ENCODE measurements at places on chromosomes 1 and 21. TPM values are rescaled to one million over a fixed set of nuclear protein-coding genes. Genes with fewer than 3 reads are reported as not detected.

TCP10L gene
- 1.5 TPM for total RNA-seq

S100A5 gene
- not detected for total RNA-seq

SMIM12 gene
- 18.1 TPM for total RNA-seq

IGSF9 gene
- total RNA-seq = 4.1 TPM

TRNAU1AP gene
- 26.1 TPM for total RNA-seq

HSD3B1 gene
- 0.27 TPM for total RNA-seq

- no peaks in the 10 kb centered on the region for H3K36me3 ChIP-seq
- no peak overlapping the region for H3K4me3 ChIP-seq
- no peaks in the 10 kb centered on the region for H3K4me1 ChIP-seq
Measured at GRCh38 chr1:235998812-235999211, 66.1 kb downstream of the NID1 start.

DNA sequence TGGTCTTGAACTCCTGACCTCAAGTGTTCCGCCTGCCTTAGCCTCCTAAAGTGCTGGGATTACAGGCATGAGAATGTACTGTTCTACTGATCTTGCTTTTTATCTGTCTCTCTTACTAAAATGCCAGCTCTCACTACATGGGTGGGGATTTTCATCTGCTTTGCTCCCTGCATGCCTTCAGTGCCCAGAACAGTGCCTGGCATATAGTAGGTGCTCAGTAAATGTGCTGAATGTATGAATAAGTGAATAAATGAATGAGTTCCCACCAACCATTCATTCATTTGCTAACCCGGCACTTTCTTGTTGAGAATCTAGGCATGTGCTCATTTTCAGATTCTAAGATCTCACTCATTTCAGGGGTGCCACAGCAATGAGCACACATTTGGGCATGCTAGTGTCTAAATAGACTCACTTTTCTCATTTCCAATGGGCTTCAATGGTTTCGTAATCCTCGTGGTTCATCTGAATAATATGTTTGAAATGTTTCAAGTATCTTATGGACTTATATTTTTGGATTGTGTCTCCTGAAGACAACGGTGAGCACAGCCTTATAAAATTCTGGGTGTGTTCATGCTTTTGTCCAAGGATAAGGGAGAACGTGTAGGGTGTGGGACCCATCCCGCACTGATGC, 7.6 kb downstream of the DHRS3 start:
- H3K36me3 ChIP-seq = no peaks in the 10 kb centered on the region
- peaks cover under 1% of the 10 kb centered on the region for H3K4me1 ChIP-seq

DNA sequence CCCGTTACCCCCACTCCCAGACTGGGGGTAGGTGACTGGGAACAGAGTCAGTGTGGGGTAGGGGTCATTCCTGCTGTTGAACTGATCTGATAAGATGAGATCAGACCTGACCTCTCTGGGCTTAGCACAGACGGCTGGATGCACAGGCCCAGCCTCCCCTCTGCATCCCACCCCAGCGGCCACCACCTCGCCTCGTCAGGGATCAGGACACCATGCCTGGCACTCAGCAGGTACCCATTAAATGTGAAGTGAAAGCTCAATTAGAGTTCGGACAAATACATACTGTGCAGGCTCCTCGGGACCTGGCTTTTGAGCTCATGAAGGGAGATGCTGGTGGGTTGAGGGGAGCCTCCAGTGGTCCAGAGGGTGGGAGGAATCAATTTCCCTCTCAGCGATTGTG, 15.7 kb downstream of the SOX13 start:
- H3K27me3 ChIP-seq = no peaks in the 10 kb centered on the region
- no peak overlapping the region for H3K4me3 ChIP-seq
- DNase-seq = no peak
- peaks cover 8% of the 10 kb centered on the region for H3K4me1 ChIP-seq
- H3K27ac ChIP-seq = no peak overlapping the region

GRCh38 chr1:15476927-15477326, 1.0 kb downstream of the CELA2B start:
- H3K4me1 ChIP-seq = no peaks in the 10 kb centered on the region
- H3K36me3 ChIP-seq = no peaks in the 10 kb centered on the region
- H3K27ac ChIP-seq = no peak overlapping the region
- H3K27me3 ChIP-seq = no peaks in the 10 kb centered on the region

- H3K27ac ChIP-seq = no peak overlapping the region
- H3K36me3 ChIP-seq = peaks cover 23% of the 10 kb centered on the region
- no peak for DNase-seq
Measured at GRCh38 chr1:246769306-246769705, 45.1 kb downstream of the SCCPDH start.

DNA sequence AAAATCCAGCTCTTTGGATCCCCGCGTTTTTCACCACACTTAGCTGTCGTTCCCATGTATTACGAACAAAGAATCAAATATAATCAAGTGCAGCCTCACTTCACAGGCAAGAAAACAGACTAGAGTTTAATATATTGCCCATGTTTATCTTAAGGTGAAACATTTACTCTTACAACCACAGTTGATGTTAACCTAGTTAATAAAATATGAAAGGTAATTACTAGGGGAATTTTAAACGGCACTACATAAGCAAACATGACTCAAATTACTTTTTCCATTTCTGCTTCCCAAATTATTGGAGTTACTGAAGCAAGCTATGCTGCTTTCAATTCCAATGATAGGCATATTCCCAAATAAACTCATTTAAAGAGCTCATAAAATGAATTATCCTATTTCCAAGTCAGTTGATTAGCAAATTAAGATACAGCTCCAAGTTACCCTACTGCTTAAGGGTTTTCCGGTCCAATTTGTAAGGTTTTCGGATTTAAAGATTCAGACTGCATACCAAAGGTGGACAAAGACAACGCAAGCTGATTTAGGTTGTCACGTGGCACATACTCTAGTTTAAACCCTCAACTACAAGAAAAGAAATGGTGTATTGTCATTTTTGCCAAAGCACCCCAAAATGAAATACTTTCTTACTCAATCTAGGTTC, 5.9 kb downstream of the COX20 start:
- H3K27ac ChIP-seq = peak overlapping the region; percentile 67
- no peak for DNase-seq
- no peak overlapping the region for H3K4me3 ChIP-seq
- peaks cover 10% of the 10 kb centered on the region for H3K4me1 ChIP-seq
- peaks cover 49% of the 10 kb centered on the region for H3K36me3 ChIP-seq
- H3K27me3 ChIP-seq = no peaks in the 10 kb centered on the region

GRCh38 chr1:31804098-31804497, 11.7 kb downstream of the SPOCD1 start:
- no peak overlapping the region for H3K4me3 ChIP-seq
- no peak for DNase-seq
- H3K27me3 ChIP-seq = no peaks in the 10 kb centered on the region
- H3K4me1 ChIP-seq = no peaks in the 10 kb centered on the region
- H3K27ac ChIP-seq = no peak overlapping the region

DNA sequence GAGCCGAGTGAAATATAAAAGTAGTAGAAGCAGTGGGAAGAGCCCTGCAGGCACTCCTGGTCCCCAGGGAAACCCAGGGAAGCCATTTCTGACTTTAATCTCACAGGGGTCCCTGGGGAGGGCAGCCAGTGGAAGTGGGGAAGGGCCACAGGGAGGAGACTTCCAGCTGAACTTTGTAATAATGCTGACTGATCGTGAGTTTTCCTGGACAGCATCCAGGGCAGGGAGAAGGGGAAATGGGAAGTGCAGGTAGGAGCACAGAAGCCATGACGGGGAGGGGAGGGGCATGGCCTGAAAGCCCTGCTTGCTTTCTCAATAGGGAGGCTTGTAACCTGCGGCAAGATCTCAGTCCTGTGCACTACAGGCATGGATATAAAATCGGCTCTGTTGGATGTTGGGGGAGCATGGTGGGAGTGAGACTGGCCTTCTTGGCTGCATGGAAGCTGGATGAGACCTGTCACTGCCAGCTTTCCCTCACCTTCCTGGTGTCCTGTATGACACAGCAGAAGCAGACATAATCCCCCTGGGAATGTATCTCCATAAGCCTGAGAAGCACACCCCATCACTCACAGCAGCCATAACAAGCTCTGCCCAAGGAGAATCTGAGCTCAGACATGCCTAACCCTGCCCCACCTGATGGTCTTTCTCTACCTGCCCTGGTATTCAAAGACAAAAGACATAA, 15.1 kb upstream of the MX1 start:
- H3K27me3 ChIP-seq = no peaks in the 10 kb centered on the region
- no peak overlapping the region for H3K4me3 ChIP-seq
- H3K27ac ChIP-seq = no peak overlapping the region
- DNase-seq = no peak
- H3K36me3 ChIP-seq = no peaks in the 10 kb centered on the region
- H3K4me1 ChIP-seq = no peaks in the 10 kb centered on the region

DNA sequence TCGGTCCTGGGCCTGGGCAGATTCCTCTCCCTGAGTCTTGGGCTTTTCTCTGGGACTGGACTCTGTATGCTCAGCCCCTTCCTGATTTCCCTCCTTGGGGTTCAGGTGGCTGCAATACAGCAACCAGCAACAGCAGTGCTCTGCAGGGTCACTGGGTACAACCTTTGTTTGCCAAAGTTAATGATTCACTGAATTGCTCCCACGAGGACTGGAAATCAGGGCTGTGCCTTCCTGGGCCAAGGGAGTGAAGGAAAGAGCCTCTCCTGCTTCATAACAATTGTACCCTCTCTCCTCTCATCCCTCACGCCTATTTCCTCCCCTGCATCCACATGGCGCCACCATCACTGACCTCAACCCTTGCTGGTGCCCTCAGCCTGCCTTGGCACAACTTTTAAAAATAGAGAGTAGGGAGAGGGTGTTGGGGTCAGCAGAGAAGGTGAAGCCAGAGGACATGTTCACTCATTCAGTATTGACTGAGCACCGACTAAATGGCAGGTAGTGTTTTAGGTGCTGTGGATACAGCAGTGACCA, 52.8 kb upstream of the GOLT1A start:
- H3K36me3 ChIP-seq = peaks cover 47% of the 10 kb centered on the region
- H3K27me3 ChIP-seq = no peaks in the 10 kb centered on the region
- H3K4me1 ChIP-seq = peaks cover 19% of the 10 kb centered on the region
- H3K4me3 ChIP-seq = no peak overlapping the region
- H3K27ac ChIP-seq = no peak overlapping the region
- DNase-seq = no peak

GRCh38 chr1:161085165-161085564, 4.2 kb downstream of the NECTIN4 start:
- H3K27me3 ChIP-seq = no peaks in the 10 kb centered on the region
- H3K4me3 ChIP-seq = no peak overlapping the region
- DNase-seq = peak; percentile 41
- H3K36me3 ChIP-seq = no peaks in the 10 kb centered on the region
- no peak overlapping the region for H3K27ac ChIP-seq
- no peaks in the 10 kb centered on the region for H3K4me1 ChIP-seq

GRCh38 chr1:24236789-24237371, 49.8 kb upstream of the IFNLR1 start:
- H3K4me1 ChIP-seq = peaks cover 4% of the 10 kb centered on the region
- peak overlapping the region; percentile 39 for H3K27ac ChIP-seq
- DNase-seq = no peak
- no peaks in the 10 kb centered on the region for H3K36me3 ChIP-seq
- H3K4me3 ChIP-seq = no peak overlapping the region
- H3K27me3 ChIP-seq = no peaks in the 10 kb centered on the region

DNA sequence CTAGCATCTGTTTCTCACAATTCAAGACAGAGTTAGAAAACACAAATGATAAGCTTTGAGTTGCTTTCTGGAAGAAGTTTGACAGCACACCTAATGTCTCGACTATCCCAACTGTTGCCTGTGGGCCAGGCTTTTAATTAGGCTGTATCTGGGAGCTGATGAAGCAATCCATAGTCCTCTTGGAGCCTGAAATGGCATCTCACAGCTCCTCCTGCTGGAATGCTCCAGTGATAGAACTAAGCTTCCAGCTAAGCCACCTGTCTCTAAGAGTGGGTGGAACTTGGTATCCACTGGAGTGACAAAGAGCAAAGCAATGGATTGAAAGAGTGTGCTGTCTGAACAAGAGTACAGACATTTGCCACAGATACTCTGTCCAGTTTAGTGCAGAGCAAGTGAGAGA, 605.3 kb upstream of the NR5A2 start:
- DNase-seq = peak; percentile 6
- no peak overlapping the region for H3K4me3 ChIP-seq
- H3K36me3 ChIP-seq = no peaks in the 10 kb centered on the region

DNA sequence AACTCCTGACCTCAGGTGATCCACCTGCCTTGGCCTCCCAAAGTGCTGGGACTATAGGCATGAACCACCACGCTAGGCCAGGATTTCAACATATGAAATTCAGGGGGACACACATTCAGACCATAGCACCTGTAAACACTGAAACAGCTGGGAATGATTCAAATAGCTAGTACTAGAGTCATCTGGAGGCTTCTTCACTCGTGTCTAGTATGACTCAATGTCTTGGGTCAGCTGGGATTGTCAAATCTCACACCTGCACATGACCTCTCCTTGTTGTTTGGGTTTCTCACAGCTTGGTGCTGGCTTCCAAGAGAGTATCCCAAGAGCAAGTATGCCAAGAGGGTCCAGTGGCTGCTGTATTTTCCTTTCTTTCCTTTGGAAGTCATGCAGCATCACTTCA, 75.1 kb downstream of the PGM1 start:
- H3K36me3 ChIP-seq = no peaks in the 10 kb centered on the region
- DNase-seq = no peak
- H3K27me3 ChIP-seq = no peaks in the 10 kb centered on the region
- no peak overlapping the region for H3K4me3 ChIP-seq
- no peaks in the 10 kb centered on the region for H3K4me1 ChIP-seq

DNA sequence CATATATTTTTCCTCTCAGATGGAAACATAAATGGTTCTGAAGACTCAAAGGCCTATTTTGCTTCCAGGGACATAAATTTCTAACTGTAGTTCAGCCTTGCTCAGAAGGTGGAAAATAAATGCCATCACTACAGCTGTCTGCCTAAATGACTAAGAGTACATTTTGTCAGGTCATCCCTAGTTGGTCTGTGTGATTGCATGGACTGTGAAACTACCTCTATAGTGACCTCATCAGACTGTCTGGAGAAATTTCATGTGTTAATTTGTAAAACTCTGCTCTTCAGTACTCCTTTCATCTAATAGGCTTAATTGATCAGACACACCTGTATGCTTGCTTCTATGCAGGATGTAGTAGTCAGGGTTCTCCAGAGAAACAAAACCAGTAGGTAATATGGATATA, 886.9 kb downstream of the AMY1C start:
- no peak overlapping the region for H3K4me3 ChIP-seq
- H3K4me1 ChIP-seq = peaks cover 5% of the 10 kb centered on the region
- H3K36me3 ChIP-seq = no peaks in the 10 kb centered on the region
- DNase-seq = no peak
- no peaks in the 10 kb centered on the region for H3K27me3 ChIP-seq

DNA sequence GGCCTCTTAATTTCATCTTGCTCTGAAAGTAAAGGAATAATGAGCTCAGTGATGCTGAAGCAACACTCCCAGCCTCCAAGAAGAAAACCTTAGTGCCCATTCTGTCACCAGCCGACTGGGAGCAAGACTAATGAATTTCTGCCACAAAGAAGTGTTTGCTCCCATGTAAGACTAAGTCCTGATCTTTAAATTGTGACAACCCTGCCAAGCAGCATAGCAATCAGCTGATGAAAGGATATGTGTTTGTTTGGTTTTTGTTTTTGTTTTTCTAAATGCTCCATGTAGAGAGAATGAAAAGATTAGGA, 113.7 kb upstream of the PALMD start:
- DNase-seq = no peak
- H3K27ac ChIP-seq = no peak overlapping the region
- H3K27me3 ChIP-seq = no peaks in the 10 kb centered on the region
